Bladder microvascular endothelial cell (primary cell): ENCODE measurements at places on chromosomes 1 and 21. TPM values are rescaled to one million over a fixed set of nuclear protein-coding genes. Genes with fewer than 3 reads are reported as not detected.

The HMGCS2 gene
- not detected in 2 replicates for total RNA-seq

The RORC gene
- not detected in 2 replicates for total RNA-seq

The OR2L2 gene
- total RNA-seq, result not detected in 2 replicates

The SLC30A7 gene
- 14.1 and 39.1 TPM in 2 replicates for total RNA-seq

The FCRL1 gene
- total RNA-seq, result not detected in 2 replicates

The CRNN gene
- not detected in 2 replicates for total RNA-seq

The RXRG gene
- total RNA-seq, result not detected in 2 replicates

The CAMK2N1 gene
- total RNA-seq, result 4.2 and 5.2 TPM in 2 replicates

The MYBPH gene
- not detected in 2 replicates for total RNA-seq

The RHD gene
- 0.57 TPM in 1 of 2 replicates, not detected in the other for total RNA-seq

The ERICH3 gene
- not detected in 2 replicates for total RNA-seq

The CADM3 gene
- total RNA-seq, result under 0.01 and 0.06 TPM in 2 replicates

The PRKCZ gene
- total RNA-seq, result 1.6 and 28.6 TPM in 2 replicates
